ENCODE measurements at places on chromosomes 1 and 21. TPM values are rescaled to one million over a fixed set of nuclear protein-coding genes. Genes with fewer than 3 reads are reported as not detected.
A peak's percentile ranks its signal among the peaks of the same experiment; 100 is the strongest.

GRCh38 chr1:12778907-12779306 is 5.4 kb downstream of the PRAMEF12 start:
- H3K4me3 ChIP-seq, result no peak overlapping the region
- no peak overlapping the region for H3K27ac ChIP-seq
- no peak for DNase-seq
- no peaks in the 10 kb centered on the region for H3K36me3 ChIP-seq
- H3K27me3 ChIP-seq, result peaks cover 35% of the 10 kb centered on the region

- H3K4me1 ChIP-seq, result no peaks in the 10 kb centered on the region
- H3K36me3 ChIP-seq, result no peaks in the 10 kb centered on the region
- H3K27ac ChIP-seq, result no peak overlapping the region
- H3K4me3 ChIP-seq, result no peak overlapping the region
- peaks cover 11% of the 10 kb centered on the region for H3K27me3 ChIP-seq
Observed at GRCh38 chr1:14215151-14215550, 383.3 kb upstream of the KAZN start.

DNA sequence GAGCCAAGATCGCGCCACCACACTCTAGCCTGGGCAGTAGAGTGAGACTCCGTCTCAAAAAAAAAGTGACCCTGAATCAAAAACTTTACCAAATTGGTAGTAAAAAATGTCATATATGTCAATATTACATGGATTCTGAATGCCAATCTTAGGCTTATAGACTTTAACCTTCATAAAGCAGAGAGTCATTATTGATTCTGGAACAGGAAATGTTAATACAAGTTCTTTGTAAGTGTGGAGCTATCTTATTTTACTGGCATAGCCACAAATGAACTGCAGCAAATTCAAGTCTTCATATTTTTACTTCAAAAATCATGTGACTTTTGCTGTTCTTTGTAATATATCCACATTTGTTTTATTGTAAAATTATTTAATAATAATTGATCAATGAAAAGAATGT is 41.3 kb downstream of the PPP2R5A start:
- peaks cover 25% of the 10 kb centered on the region for H3K36me3 ChIP-seq
- H3K4me1 ChIP-seq, result peaks cover 36% of the 10 kb centered on the region
- no peak for DNase-seq
- no peak overlapping the region for H3K4me3 ChIP-seq
- no peaks in the 10 kb centered on the region for H3K27me3 ChIP-seq

- DNase-seq, result no peak
- H3K27me3 ChIP-seq, result no peaks in the 10 kb centered on the region
- H3K27ac ChIP-seq, result peak overlapping the region; percentile 99
- peaks cover 46% of the 10 kb centered on the region for H3K4me1 ChIP-seq
Observed at GRCh38 chr1:50978852-50979781, 9.1 kb downstream of the CDKN2C start.

DNA sequence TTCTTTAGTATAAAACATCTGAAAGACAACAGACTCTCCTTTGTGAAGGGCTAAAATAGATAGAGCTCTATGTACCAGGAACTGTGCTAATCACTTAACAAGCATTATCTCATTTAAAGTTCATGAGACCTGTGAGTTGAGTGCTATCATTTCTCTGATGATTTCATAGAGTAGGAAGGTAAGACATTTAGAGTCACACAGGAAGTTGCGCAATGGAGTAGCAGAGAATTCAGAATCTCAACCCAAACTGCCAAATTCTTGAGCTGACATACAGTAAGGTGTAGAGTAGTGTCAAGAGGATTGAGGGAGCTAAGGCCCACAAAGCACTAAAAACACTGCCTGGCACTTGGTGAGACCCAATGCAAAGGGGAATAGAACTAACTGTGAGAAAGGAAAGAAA is 384.3 kb downstream of the NTNG1 start:
- peaks cover 12% of the 10 kb centered on the region for H3K27me3 ChIP-seq
- no peaks in the 10 kb centered on the region for H3K36me3 ChIP-seq
- H3K4me1 ChIP-seq, result no peaks in the 10 kb centered on the region

LIPI gene
- total RNA-seq, result not detected
